ENCODE measurements at places on chromosomes 4 and X.

- DNase-seq, result peak; percentile 99
These were observed 230.3 kb upstream of the PGRMC2 start for GRCh38 chr4:128517739-128518510.

GRCh38 chrX:117092641-117093040 is 629.9 kb upstream of the CT83 start:
- no peak for DNase-seq

DNA sequence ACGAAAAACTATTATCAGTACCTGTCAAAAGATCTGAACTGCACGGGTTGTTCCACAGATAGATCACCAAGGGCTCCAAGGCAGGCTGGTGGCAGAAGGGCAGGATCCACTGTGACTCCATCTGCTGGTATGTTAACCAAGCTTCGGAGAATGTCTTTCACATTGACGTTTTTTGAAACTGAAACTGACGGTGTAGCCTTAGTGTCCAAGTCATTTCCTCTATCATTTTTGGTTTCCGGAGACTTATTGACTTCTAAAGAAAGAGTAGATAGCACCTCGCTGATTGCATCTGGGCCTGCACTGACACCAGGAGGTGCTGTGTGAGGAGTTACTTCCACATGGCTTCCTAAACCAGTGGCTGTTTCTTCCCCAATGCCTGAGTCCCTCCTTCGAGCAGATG is 186.9 kb downstream of the LRBA start:
- DNase-seq, result no peak

DNA sequence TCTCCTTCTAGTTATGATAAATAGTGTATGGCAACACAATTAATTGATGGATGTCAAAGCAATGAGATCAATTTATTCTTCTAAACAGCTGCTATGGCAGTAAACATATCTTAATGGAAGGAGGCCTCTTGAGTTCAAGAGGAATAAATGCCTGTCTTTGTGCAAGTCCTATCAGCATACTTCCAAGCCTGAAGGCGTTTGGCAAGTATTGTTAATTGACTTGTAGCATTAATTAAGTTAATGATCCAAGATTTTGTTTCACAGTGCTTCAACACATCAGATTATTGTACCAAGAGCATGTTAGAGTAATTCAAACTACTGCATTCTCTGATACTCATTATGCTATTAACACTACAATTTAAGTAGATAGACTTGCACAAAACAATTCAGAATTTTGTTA is 144.8 kb downstream of the FAT4 start:
- DNase-seq, result no peak

GRCh38 chr4:151231915-151232595 is 44.9 kb upstream of the PRSS48 start:
- peak; percentile 73 for DNase-seq

DNA sequence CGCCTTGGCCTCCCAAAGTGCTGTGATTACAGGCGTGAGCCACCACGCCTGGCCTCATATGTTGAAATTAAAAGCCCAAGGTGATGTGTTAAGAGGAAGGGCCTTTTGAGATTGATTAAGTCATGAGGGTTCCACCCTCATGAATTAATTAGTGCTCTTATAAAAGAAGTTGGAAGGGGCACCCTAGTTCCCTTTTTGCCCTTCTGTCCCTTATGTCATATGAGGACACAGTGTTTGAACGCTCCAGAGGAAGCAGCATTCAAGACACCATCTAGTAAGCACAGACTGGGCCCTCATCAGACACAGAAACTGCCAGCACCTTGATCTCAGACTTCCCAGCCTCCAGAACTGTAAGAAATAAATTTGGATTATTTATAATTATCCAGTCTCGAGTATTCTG is 5.1 kb upstream of the APLN start:
- DNase-seq, result no peak

DNA sequence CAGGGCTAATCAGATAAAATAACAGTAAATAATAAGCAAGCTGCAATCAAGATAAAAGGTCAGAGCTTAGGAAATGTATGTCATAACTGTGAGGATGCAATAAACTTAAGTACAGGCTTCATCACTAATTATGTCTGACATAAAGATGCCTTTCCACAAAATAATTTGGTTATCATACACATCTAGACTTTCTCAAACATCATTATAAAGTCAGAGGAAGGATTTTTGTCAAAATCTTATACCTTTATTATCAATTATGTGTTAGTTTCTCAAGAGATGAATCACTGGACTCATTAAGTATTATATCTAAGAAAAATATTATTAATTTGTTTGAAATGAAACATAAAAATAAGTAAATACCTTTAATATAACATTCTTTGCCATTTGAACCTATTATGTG is 695.4 kb upstream of the INTU start:
- DNase-seq, result no peak

DNA sequence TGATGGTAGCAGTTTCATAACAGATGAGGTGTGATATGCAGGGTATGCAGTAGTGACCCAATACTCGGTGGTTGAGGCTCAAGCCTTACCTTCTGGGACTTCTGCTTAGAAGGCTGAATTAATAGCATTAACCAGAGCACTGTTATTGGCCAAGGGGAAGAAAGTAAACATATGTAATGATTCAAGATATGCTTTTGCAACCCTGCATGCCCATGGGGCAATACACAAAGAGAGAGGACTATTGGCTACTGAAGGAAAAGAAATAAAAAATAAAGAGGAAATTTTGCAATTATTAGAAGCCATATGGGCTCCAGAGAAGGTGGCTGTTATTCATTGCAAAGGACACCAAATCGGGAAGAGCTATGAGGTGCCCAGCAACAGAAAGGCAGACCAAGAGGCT is 8.7 kb downstream of the GAGE10 start:
- DNase-seq, result no peak

DNA sequence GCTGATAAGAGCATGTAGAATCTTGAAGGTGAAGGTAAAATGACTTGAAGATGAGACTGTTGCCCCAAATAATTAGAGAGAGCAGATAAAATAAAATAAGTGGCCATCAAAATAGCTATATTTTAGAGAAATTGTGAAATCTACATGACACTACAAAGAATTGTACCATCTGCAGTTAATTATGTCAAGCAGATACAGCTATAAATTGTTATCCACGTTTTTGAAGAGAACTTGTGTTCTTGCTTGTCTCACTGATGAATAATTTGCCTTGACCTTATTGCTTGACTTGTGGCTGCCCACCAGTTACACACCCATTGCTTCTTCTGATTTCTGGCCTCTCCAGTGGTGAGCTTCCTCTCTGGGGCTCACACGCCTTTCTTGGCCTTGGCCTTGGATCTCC is 75.8 kb upstream of the TNIP3 start:
- no peak for DNase-seq

GRCh38 chr4:8396762-8397406 is 43.6 kb downstream of the ACOX3 start:
- no peak for DNase-seq

- DNase-seq, result peak; percentile 68
These were observed 243.6 kb downstream of the ANK2 start for GRCh38 chr4:113293043-113293560.

- no peak for DNase-seq
These were observed 178.4 kb upstream of the NWD2 start for GRCh38 chr4:37066159-37066558.

GRCh38 chrX:36568946-36569345 is 439.2 kb upstream of the FAM47C start:
- no peak for DNase-seq

GRCh38 chr4:143336781-143337599 is at the start of gene GAB1:
Gene GAB1, plus strand, starts transcription at chr4:143336876. Its CDS starts 313 bp downstream, at chr4:143337189.
- peak; percentile 85 for DNase-seq

DNA sequence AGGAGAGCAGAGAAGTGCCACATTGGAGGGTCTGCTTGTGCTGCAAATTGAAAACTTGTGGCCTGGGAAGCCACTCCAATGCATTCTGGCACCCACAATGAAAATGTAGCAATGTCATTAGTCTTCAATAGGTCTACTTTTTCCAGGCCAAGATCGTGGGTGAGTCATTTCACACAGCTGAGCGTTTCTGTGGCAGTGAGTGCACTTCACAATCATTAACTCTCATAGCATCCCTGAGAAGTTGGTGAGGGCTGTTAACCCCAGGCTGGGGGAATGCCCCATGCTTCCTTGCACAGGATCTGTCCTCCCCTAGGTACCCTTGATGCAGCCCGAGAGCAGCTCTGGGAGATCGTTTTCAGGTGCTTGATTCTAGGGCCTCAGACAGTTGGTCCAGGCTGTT is 196.8 kb upstream of the ATP6AP2 start:
- no peak for DNase-seq

DNA sequence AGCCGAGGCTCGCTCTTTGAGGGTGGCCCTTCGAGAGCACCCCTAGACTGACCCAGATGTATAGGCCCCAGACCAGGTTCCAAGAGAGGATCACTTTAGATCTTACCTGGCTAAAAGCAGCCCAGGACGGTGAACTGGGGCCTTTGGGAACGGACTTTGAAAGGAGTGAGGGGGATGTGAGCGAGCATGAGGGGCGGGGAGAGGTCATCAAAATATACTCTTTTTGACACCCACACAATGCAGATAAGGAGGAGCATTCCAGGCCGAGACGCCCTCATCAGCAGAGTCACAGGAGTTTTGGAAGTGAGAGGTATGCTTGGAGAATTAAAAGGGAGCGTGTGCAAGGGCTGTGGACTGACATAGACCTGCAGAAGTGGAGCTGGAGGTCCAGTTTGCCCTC is 528 bp downstream of the NSDHL start:
- no peak for DNase-seq

DNA sequence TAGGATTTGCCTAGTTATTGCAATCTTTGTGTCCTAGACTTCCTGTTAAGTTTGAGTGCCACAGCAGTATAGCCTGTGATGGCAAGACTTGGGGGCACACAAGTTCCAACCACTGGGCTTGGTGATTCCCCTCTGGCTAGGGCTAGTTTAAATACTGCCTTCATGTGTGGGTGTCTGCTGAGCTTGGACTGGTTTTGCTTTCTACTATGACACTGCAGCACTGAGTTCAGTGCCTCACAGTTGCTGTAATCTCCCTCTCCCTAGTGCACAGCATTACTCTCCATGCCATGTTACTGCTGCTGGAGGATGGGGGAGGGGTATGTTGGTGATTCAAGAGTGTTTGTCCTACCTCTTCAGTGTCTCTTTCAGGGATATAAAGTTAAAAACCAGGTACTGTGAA is 379.6 kb downstream of the IL15 start:
- no peak for DNase-seq

- DNase-seq, result no peak
These were observed 100.9 kb downstream of the LCORL start for GRCh38 chr4:17920681-17921080.

DNA sequence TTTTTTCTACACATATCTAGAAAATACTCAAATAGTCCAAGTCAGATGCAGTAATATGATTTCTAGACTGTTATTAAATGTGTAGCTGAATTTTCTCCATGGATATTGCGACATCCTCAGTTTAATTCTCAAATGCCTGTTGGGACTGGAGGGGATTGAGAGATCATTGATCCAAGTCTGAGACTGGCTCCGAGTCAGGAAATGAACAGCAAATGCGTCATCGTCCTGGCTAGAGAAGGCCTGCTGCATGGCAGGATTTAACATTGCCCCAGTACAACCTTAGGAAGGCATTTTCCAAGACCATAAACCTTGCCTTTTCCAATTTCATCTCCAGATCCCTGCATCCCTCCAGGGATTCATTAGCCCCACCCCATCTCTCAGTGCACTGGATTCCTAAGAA is 56.6 kb upstream of the SLC6A14 start:
- peak; percentile 85 for DNase-seq

DNA sequence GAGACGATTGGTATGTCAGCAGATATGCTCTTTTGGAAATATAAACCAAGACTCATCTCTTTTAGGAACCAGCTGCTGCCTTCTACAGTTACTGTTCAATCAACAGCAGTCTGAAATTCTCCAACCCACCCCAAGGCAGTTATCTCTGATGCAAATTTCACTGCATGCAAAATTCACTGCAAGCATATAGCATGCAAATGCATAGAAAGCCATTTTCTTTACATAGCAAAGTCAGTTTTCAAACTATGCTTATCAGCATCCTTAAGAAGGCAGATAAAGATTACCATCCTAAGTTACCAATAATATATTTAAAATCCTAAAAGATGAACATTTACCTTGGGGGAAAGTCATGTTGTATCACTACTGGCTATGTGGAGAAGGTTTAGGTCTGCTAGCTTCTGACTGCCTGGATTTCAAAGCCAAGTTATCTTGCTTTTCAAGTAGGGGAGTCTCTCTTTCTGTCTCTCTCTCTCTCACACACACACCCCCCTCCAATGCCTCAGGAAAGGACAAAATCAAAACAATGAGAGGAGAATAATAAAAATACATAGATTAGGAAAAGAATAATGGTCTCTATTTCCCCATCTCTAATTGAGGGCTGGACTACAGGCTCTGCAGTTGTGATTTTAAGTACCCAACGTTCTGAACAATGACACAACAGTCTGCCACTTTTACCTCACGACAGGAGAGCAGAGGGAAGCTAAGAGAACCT is 1.5 kb downstream of the NMU start:
- DNase-seq, result no peak

- DNase-seq, result no peak
These were observed 18.0 kb upstream of the SPARCL1 start for GRCh38 chr4:87547016-87547708.

DNA sequence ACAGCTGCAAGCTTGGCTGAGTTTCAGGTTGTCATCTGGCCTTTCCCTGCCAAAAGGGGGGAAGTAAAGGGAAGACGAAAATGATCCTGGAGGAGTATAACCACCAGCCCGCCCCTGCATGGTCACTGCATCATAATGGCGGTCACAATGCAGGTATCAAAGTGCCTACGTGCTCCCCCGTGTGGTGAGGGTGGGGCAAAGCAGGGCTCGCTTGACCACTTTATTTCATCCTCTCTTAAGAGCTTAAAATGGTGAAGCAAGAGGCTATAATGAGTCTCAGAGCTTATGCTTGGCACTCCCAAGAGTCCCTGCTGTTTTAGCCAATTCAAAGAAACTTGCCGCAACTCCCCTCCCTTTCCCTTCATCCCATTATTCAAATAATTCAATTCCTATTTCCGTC is 105.6 kb downstream of the APOOL start:
- no peak for DNase-seq

- no peak for DNase-seq
These were observed 101.2 kb upstream of the ENPP6 start for GRCh38 chr4:184318852-184319251.
